ENCODE measurements at places on chromosomes 7 and 10.

DNA sequence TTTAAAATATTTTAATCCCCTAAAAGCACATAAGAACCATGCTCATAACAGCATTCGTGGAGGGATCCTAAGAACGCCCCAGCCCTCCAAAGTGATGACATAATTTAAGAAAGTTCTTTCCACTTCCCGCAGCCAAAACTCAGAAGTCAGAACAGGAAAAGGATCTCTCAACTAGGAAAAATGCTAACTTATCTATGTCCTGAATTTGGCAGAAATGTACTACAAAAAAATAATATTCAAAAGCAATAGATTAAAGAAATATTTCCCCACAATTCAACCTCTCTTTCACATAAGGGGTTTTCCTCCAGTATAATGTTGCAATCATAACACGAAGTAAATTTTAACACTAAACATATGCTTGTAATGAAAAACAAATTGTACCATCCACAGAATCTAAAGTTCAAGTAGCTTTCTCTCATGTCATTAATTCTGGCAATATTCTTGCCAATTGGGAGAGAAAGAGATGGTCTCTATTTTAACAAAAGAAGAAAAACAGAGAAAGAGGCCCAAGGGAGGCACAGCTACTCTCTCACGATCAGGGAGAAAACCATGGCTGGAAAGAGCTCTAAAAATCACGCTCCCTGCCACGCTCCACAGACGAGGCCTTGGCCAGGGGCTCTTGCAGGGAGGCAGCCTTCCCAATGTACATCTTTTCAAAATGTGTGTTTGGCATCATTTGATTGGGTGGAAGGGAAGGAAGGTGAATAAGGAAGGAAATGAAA lies 22.9 kb downstream of the ASB13 start:
- no peak for DNase-seq

GRCh38 chr10:132658546-132659205 lies 121.1 kb downstream of the INPP5A start:
- DNase-seq = no peak

DNA sequence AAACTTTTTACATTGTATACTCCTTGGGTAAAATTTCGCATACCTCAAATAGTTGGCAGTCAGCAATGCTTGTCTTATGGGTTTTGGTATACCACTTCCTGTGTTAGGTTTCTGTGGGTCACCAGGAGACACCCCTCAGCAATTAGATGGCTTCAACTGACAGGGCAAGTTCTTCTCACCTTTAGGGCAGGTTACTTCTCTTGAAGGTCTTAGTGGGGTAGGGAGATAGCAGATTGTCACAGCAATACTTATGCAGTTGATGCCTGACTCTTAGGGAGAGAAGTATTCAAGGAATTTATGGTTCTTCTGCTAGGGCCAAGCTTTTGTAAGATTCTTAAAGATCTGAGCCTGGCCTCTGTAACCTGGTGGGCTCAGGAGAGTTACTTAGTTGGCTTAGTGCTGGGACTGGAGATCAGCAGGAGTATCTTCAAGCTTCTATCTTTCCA lies 42.9 kb downstream of the MKLN1 start:
- peak; percentile 76 for DNase-seq

GRCh38 chr10:94074462-94074861 lies 80.7 kb downstream of the PLCE1 start:
- DNase-seq = no peak

- no peak for DNase-seq
Observed at GRCh38 chr7:106863274-106863997, 1.6 kb upstream of the PIK3CG start.

GRCh38 chr7:7805511-7806153 lies 87.2 kb upstream of the RPA3 start:
- DNase-seq = no peak

GRCh38 chr7:149735779-149736477 lies 37.5 kb downstream of the ZNF467 start:
- no peak for DNase-seq

- DNase-seq = no peak
Observed at GRCh38 chr7:143884241-143884968, 17.6 kb downstream of the TCAF1 start.

DNA sequence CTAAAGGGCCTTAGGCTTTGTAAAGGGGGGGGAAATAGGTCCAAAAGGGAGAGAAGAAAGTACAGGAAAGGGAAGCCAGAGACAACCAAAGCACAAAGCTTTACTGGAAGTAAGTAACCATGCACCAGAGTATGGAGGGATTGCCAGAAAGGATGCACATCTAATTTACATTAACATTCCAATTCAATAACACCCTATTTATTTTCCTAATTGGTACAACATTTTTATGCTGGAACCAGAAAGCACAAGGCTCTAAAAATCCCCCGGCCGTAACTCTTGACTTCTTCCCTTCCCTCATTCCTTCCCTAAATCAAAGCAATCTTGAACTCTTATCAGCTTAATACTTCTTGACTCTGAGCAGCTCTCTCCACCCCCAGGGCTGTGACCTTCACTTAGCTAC lies 400.0 kb upstream of the CELF2 start:
- no peak for DNase-seq

- DNase-seq = no peak
Observed at GRCh38 chr7:38160003-38160571, 18.0 kb upstream of the STARD3NL start.

- no peak for DNase-seq
Observed at GRCh38 chr7:157840914-157841772, 504.3 kb downstream of the DNAJB6 start.

DNA sequence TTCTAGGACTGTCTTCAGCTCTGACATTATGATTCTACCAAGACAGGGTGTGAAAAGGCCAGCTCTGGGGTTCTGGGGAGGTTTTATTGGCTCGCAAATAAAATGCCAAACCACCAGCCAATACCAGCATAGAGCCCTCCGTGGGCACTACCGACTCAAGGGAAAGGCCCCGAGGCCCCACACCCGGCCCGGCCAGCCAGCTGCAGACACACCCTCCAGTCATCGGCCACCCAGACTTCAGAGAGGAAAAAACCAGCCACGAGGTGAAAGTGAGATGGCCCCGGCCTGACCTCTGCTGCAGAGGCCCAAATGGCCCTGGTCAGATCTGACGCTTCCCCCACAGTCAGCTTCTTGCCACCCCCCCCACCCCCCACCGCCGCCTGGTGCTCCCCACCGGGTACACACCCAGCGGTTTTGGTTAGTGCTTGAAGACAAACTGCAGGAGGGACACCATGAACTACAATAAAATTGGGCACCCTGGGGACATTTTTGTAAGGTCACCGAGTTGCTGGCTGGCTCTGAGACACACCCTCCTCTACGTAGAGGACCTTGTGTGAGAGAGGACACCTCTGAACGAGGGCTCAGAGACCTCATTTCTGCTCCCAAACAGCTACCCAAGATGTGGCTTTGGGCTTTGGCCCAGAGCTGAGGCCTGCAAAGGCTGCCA lies 79.9 kb downstream of the PRKAG2 start:
- DNase-seq = no peak

- DNase-seq = no peak
Observed at GRCh38 chr7:139930286-139930965, 101.4 kb downstream of the TBXAS1 start.

DNA sequence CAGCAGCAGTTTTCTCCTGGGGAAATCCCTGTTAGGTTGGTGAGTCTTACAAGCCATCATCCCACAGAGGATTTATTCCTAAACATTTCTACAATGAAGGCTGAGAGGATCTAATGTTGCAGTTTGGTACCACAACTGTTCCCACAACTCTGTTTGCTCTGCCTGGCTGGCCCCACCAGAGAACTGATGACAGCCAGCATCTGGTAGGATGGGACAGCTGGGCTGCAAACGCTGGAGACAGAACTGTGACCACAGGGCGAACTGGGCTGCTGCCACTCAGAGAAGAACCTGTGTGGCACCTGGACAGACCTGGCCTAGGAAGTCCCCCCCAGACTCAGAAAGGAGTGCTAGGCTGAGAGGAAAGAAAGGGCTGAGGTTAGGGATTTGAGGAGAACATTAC lies 94.8 kb downstream of the CALN1 start:
- no peak for DNase-seq

DNA sequence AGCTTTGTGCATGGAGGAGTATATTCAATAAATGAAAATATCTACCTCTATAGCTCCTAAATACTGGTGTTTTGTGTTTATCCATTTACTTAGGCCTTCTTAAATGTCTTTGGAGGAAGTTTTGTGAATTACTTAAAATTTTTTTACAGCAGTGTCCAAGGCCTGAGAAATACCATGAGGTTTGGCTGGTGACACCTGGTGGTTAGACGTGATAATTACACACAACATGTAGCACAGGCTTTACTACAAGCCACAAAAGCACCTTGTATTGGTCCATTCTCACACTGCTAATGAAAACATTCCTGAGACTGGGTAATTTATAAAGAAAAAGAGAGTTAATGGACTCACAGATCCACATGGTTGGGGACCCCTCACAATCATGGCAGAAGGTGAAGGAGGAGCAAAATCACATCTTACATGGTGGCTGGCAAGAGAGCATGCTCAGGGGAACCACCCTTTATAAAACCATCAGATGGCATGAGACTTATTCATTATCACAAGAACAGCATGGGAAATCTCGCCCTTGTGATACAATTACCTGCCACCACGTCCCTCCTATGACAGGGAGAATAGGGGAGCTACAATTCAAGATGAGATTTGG lies 20.6 kb downstream of the HYAL4 start:
- DNase-seq = peak; percentile 57

Measured in Jurkat, Clone E6-1 (cell line).